SW 1271 (cell line): ENCODE measurements at places on chromosomes 13 and 19.

DNA sequence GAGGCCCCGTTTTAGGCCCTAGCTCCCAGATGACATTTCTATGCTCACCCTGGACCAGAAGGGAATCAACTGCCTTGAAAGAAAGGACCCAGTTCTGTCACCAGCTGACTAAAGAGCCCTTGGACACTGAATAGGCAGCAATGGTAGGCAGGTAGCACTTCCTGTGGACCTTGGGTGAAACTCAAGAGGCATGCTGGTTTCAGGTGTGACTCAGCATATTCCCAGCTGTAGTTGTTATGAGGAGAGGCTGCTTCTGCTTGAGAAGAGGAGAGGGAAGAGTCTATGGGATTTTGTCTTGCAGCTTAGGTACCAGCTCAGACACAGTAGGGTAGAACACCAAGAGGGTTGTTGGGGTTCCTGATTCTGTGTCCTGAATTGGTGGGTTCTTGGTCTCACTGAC, 37.9 kb upstream of the HTR2A start:
- no peak for DNase-seq

DNA sequence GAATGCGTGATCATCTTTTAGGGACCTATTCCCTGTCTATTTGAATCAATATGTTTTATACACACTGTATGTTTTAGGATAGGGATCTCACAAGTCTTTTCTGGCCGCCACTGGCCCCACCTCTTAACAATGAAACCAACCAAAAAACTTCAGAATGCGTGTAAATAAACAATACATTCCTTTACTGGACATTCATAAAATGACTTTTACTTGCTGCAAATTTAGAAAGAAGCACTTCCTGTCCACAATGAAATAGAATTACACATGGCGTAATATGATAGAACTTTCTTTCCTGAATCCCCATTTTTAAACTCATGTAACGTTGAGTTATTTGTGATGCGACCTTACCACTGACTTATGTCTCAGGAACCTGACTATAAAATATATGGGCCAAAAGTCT, 233.6 kb downstream of the SLITRK6 start:
- no peak for DNase-seq

GRCh38 chr19:39924389-39924788, 10.0 kb downstream of the FCGBP start:
- DNase-seq = no peak

GRCh38 chr19:11070123-11070522, 19.1 kb upstream of the LDLR start:
- no peak for DNase-seq

DNA sequence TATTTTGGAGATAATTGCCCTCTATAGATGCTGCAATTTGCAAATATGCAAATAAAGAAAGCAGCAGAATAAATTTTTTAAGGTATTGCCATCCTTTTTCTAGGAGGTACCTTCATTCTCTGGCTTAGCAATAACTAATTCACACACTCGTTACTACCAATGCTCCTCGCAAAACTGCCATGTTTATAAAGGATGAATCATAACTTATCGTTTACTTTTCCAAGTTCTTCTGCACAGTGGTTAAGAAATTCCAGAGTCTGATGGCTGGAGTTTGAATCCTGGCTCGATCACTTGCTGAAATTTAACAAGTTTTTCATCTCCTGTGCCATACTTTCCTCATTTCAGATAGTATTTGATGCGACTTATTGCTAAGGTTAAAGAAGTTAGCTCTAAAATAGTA, 708.6 kb upstream of the KLHL1 start:
- DNase-seq = no peak

DNA sequence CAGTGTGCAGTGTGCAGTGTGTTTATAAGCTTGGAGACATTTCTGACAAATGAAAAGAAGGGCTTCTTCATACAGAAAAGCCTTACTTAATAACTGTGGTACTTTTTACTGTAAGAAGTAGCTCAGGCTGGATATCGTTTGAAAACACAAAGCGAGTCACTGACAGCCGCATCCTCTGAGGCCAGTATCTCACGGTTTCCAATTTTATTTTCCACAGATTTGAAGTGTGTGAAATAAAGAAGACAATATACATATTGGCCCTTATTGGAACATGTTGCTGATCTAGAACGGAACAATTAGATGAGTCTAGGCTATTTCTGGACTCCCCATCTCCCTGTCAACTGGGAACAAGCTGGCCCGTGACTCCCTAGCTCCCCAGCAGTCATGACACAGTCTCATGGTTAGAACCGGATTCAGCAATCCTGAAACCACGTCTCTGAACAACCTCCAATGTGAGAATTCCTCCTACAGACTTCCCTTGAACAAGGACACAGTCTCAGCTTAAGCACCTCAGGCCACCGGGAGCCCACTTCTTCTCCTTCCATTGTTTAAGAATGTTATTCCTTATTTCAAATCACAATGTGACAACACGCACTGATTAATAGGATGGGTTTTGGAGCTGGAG, 484.5 kb downstream of the COG6 start:
- no peak for DNase-seq

DNA sequence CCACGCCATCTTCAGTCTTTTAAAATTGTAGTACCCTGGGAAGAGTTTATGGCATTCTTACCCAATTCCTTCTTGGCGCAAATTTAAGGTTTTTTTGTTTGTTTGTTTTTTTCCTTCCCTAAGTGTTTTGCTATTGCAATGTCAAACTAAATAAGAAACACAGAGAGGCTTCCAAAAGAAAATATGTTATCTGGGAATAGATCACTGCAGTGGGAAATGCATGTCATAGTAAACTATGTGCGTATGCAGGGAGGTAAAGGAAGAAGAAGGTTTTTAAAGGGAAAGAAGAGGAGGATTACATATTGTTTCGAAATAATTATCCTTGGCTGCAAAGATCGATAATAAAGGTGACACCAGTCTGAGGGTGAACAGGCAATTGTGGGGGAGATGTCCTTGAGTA, 13.2 kb downstream of the CLEC11A start:
- DNase-seq = no peak
